ENCODE measurements at places on chromosomes 2 and 18.

DNA sequence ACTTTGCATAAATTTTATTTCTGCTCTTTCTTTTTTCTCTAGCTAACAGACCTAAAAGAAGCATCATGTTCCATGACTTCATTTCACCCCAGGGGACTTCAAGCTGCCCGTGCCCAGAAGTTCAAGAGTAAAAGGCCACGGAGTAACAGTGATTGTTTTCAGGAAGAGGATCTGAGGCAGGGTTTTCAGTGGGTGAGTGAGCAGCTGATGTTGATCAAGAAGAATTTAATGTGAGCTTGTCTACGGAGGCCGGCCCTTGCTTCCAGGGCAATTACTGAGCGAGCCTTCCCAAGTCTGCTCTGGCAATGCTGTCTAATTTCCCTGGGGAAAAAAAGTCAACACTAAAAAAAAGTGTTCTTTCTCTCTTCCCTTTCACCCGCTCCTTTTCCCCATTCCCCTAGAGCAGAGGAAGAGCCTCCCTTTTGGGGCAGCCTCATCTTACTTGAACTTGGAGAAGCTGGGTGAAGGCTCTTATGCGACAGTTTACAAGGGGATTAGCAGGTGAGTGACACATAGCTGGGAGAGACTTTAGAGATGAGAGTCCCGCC is 1.2 kb downstream of the CDK15 start:
- no peak for DNase-seq

- DNase-seq = no peak
Observed at GRCh38 chr2:233823731-233824121, 30.6 kb downstream of the HJURP start.

DNA sequence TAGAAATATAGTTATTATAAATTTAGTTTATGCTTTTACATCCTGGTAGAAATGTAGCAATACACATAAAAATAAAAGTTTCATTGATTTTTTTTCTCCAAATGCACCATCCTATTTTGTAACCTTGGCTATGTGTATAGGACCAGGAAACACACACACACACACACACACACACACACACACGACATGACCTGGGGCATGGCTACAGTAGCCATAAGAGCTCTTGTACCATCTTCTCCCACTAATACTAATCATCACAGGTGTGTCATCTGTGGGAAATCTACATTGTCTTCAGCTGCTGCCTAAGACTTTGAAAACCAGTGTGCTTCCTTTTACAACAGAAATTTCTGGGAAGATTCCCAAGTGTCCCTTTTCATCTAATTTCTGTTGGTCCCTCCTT is 144.3 kb downstream of the MCFD2 start:
- no peak for DNase-seq

DNA sequence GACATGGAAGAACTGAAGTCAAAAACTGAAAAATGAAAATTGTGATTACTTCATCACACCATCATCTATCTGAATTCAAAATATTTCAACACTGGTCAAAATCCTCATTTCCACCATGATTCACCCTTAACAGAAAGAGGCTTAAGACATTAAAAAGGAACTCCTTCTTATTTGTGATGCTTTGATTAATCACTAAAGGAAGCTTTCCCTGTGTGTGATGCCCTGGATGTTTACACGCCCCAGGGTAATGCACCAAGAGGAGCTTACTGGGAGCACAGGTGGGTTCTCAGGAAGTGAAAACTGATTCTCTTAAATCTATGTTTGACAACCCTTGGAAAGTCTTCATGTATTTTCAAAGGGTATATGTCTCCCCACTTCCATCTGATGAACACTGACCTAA is 11.5 kb downstream of the GRB14 start:
- DNase-seq = no peak

Measured in activated CD4-positive, alpha-beta T cell treated with anti-CD3 and anti-CD28 coated beads, Interleukin-2, amount 10 ng/mL, durations not matched to agents 7 days and 5 days (primary cell).